ENCODE measurements at places on chromosomes 11 and 22.
A peak's percentile ranks its signal among the peaks of the same experiment; 100 is the strongest.

GRCh38 chr11:133524488-133524887 is 7.8 kb downstream of the OPCML start:
- DNase-seq = no peak

GRCh38 chr11:32122200-32122599 is 31.3 kb downstream of the RCN1 start:
- no peak for DNase-seq

- DNase-seq = no peak
Observed at GRCh38 chr11:119540370-119541125, 117.6 kb upstream of the THY1 start.

DNA sequence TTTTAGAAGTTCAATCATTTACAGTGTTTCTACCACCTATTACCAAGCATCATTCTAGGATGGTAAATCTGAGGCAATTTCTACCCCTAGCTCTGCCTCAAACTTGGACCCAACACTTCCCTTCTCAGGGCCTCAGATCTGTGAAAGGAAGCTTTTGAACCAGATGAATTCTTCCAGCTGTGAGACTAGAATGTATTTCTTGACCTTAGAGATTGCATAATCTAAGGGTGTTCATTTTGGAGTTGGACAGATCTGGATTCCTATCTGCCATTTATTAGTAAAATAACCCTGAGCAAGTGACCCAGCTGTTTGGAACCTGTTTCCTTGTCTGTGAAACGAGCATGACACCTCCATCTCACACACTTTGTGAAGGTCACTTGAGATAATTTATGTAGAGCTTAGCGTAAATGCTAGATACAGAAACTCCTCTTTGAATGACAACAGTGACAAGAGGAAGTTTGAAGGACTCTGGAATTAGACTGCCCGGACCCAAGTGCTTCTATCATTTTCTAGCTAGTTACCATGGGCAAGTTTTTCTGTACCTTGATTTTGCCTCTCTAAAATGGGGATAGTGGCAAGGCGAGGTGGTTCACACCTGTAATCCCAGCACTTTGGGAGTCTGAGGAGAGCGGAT is 3.8 kb upstream of the INTS5 start:
- DNase-seq = no peak

DNA sequence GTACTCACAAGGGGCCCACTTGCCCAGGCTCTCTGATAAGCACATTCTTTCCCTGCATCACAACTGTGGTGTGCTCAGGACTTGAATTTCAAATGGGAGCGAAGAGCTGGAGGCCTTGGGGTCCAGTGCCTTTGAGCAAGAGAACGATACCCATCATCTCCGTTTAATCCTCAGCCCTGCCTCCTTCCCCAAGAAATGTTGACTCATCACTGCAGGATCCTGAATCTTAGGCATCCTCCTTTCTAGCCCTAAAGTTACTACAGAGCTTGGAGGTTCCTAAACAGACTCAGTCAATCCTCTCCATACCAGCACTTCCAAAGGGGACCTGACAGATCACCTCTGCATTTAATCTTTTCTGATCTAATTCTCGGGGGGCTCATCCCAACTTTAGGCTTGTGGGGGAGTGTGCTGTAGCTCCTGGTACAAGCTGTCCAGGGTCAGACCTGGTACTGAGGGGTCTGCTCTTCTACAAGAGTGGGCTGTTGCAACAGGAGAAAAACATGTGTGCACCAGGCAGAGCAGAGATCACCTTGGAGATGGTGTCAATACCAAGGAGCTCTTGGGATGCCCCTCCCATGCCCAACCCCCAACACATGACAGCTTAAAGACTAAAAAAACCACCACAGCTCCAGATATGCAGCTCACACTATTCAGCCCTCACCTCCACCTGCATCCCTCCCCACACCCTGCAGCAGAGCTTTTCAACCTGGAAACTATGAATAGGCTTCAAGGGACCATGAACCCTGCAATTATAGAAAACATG is 3.9 kb upstream of the PRG2 start:
- no peak for DNase-seq

GRCh38 chr11:114157476-114158050 is 98.1 kb downstream of the ZBTB16 start:
- no peak for DNase-seq

DNA sequence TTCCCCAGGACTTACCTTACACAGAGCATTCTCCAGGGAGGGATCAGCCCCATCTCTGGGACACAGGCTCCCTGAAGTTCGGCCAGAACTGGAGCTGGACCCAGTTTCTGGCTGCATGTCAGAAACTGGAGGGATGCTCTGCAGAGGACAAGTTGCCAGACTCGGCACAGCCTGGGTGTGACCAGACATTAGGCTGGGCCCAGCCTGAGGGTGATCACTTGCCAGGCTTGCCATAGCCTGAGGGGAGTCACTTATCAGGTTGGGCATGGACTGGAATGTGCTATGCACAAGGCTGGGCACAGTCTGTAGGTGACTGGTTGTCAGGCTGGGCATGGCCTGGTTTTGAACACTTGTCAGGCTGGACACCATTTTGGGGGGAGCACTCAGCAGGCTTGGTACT is 30.7 kb upstream of the STK33 start:
- no peak for DNase-seq

GRCh38 chr22:35631597-35631996 is 14.5 kb upstream of the MB start:
- DNase-seq = peak; percentile 35

DNA sequence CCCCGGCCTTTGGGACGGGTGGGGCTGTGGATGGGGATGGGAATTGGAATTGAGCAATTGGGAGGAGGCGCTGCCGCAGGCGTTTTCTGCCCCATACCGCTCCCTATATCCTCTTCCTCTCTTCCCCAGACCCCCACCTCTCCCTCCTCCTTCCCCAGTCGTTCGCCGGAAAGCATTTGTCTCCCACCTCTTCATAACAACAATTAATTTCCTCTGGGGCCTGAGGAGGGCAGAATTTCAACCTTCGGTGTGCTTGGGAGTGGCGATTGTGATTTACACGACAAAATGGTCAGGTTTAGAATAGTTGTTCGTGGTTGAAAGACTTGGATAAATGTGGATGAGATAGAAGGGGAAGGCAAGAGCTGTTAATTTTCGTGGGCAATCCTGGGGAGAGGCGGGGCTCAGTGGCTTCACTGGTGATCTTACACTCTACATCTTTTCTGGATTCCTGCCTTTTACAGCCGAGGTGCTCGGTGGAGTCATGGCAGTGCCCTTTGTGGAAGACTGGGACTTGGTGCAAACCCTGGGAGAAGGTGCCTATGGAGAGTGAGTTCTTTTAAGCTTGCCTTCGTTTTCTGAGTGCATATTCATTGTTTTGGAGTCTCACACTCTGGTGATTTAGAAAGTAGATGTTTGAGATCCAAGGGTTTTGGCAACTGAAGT is 1.5 kb downstream of the CHEK1 start:
- no peak for DNase-seq

DNA sequence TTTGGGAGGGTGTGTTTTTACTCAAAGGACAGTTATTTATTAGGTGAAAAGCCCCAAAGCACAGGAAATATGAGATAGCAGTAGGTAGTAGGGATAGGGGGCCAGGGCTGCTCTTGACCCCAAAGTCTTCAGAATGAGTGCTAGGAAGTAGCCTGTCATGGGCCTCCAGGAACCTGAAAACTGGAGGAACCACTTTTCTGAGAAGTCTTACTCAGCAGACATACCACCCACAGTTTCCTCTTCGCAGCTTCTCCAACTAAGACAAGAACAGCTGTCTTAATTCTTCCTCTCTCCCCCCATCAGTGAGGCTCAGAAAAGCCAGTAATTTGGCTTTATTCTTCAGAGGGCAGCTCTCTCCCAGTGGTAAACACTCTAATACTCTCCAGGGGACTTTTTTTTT is 84.0 kb upstream of the CTSC start:
- DNase-seq = no peak

- peak; percentile 72 for DNase-seq
Observed at GRCh38 chr11:72642884-72643522, 31.2 kb downstream of the PDE2A start.

GRCh38 chr22:42621505-42622002 is 6.9 kb upstream of the POLDIP3 start:
- peak; percentile 79 for DNase-seq

- no peak for DNase-seq
Observed at GRCh38 chr11:27041141-27041899, 705 bp downstream of the BBOX1 start.

DNA sequence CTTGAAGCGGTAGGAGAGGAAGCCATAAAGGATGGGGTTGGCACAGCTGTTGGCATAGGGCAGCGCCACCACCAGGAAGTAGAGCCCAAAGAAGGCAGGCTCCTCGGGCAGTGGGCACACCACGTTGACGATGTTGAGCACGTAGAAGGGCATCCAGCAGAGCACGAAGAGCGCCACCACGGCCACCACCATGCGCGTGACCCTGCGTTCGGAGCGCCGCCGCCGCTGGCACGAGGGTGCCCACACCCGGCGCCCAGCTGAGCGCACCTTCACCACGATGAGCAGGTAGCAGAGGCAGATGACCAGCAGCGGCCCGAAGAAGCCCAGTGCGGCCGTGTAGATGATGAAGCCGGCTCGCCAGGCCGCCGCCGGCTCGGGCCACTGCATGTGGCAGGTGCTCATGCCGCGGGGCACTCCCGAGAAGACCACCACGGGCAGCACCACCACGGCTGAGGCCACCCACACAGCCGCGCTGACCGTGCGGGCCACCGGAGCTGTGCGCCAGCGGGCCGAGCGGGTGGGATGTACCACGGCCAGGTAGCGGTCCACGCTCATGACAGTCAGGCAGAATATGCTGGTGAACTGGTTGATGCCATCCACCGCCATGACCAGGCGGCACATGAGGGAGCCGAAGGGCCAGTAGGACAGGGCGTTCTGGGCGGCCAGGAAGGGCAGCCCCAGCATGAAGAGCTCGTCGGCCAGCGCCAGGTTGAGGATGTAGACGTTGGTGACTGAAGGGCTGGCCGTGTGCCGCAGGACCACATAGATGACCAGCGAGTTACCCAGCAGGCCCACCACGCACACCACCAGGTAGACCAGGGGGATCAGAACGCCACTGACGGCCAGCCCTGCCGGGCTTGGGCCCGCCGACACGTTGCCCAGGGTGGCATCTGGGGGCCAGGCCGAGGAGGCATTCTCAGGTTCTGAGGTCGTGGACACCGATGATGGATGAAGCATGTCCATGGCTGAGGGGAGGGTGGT is 5.1 kb downstream of the SSTR3 start:
- DNase-seq = no peak

Data from neural crest cell (in vitro differentiated cells).